ENCODE measurements at places on chromosomes 5 and 9.

- DNase-seq = no peak
Measured at GRCh38 chr5:103340717-103341388, 82.3 kb downstream of the MACIR start.

DNA sequence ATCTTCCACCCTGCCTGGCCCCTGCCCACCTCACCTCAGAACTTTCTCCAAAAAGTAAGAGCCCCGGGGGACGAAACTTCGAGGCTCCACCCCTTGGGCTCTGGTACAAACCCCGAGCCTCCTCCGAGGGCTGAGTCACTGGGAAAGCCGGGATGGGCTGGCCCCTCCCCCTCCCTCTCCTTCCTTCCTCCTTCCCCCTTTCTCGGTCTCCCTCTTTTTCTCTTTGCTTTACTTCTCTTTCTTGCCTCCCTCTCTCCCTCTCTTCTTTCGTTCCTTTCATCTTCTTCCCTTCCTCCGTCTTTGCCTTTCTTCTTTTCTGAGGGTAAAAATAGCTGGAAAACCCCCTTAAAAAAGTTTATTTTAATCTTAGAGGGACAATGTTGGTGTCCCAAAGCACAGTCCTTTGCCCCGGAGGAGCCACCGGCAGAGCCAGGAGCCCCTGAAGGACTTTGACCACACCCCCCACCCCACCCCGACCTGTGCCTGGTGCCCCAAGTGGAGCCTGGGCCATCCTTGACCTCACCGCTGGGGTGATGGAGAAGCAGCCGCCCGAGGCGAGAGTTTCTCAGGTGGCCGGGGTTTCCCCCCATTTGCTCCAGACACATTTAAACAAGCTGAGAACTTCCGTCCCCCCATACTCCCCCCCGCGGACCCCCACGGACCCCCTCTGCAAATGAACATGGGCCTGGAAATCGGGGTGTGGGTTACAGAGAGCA lies 5.7 kb upstream of the NOTCH1 start:
- no peak for DNase-seq

DNA sequence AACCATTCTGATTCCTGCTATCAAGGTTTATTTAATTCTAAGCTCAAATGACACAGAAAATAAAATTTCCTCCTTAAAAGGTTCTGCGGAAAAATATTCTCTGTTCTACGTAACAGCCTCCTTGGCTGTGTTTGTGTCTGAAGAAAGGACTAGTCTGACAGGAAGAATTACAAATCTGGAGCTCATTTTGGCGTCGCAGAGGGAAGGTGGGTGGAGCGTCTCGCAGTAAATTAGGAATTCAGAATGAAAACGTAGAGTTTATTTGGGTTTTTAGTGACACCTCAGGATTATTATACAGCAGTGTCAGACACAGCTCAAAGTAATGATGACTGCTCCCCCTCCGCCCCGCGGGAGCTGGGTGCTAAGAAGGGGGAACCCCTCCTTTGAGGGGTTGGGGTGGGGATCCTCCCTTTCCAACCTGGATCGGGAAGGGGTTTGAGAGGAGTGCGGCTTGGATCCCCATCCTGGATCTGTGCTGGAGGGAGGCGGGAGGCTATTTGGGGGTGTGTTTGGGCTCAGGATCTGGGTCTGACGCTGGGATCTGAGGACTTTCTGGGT lies 933 bp upstream of the TGFBR1 start:
- DNase-seq = no peak

GRCh38 chr5:163424836-163425235 lies 12.6 kb upstream of the CCNG1 start:
- DNase-seq = no peak

- DNase-seq = no peak
Measured at GRCh38 chr9:95025213-95026147, 292.0 kb downstream of the FANCC start.

GRCh38 chr5:117812861-117813260 lies 1175.5 kb downstream of the DTWD2 start:
- no peak for DNase-seq

- DNase-seq = no peak
Measured at GRCh38 chr9:76732341-76732958, 31.8 kb upstream of the PCA3 start.

GRCh38 chr9:18184401-18184800 lies 289.6 kb upstream of the ADAMTSL1 start:
- no peak for DNase-seq

DNA sequence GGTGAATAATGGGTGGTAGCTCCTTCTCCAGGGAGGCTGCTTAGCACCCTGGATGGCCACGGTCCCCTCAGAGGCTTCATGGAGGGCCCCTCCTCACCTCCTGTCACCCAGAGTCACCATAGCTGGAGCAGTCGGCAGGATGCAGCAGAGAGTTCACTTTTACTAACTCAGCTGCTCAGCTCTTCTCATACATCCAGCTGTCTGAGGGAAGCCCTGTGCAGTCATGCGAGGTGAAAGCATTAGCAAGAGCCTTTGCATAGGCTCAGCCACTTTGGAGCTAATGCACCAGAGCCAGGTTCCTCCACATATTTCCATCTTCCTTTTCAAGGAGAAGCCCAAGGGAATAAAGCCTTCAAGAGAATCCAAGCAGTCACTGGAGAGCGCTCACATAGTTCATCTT lies 499.2 kb downstream of the BNC2 start:
- DNase-seq = no peak

- DNase-seq = no peak
Measured at GRCh38 chr5:171542525-171543140, 123.2 kb downstream of the FGF18 start.

GRCh38 chr5:135425641-135426040 lies 21.5 kb downstream of the DCANP1 start:
- no peak for DNase-seq

- DNase-seq = no peak
Measured at GRCh38 chr5:39606591-39606990, 181.8 kb upstream of the DAB2 start.

DNA sequence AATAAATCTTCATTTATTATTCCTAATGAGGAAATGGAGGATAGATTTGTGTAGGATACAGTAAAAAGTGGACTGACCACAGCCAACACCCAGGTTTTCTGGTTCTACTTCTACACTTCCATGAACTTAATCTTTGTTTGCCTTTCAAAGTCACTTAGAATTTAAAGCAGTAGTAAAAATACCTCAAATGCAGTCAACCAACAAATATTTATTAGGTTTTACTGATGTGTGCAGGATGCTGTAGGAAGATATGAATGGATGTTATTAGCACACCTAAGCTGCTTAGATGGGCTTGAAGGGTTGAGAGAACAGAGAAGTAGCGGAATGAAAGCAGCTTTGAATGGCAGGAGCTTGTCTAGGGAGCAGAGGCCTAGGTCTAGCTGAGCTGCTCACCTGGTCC lies 201.1 kb downstream of the PALM2AKAP2 start:
- DNase-seq = no peak

DNA sequence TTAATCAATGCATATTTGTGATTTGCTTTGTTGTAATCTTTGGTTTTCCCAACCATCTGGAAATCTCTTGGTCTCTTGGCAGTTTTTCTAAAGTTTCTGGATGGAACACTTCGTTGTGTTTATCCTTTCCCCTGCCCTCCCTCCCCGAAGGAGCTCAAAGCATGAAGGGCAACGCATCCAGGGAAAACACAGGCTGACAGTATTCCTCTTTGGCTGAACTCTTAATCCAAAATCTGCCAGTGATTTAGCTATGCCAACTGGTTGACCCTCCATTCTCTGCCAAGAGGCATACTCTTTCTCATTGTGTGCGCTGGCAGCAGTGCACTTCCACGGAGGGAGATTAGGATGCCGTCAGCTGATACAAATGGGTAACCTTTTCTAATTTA lies 20.5 kb downstream of the ZBTB34 start:
- DNase-seq = no peak

- DNase-seq = no peak
Measured at GRCh38 chr5:72280581-72281069, 39.4 kb downstream of the MRPS27 start.

DNA sequence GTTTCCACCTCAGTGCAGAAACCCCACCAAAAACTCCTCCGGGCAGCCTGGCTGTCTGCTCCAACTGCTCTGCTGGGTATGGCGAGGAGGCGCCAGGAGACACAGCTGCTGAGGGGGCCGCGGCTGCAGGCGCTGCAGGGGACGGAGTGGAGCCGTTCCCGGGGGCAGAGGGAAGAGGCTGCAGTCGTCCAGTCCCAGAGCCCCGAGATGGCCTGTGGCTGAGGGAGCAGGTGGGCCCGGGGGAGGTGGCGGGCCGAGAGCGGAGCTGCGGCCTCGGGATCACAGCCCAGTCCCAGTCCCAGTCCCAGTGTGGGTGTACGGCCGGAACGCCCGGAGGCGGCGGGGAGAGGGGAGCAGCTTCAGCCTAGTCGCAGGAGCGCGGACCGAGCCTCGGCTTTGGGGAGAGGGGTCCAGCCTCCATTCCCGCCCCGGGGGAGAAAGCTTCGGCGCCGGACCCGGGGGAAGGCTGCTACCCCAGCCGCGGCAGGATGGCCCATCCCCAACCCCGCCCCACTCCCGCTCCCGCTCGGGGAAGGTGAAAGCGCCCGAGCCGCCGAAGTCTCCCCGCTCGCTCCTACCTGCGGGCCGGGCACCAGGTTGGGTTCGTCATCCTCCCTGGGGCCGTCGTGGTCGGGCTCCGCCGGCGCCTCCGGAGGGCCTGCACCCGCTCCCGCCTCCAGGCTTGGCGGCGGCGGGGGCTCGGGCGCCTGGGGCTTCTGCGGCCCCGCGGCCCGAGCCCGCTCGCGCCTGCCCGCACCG lies 513 bp downstream of the FAM193B start:
- peak; percentile 17 for DNase-seq

- DNase-seq = no peak
Measured at GRCh38 chr5:148833122-148833521, 6.7 kb downstream of the ADRB2 start.

GRCh38 chr5:56896763-56897162 lies 12.6 kb upstream of the SETD9 start:
- no peak for DNase-seq

DNA sequence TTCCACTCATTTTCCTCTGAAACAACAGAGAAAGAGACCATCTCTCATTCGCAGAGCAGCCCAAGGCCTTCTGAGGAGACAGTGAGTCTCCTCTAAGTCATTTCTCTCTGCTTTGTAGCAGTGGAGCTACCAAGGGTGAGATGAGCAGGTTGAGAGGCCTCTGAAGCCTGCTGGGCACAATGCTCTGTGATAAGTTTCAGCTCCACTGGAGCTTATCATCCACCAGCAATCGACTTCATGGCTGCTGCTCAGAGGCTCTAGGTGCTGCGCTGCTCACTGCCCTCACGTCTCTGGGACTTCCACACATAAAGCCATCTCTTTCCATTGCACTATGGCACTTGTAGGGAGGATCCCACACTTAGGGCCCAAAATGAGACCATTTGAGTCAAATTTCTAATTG lies 96.3 kb downstream of the CMYA5 start:
- no peak for DNase-seq

Data from stimulated activated CD4-positive, alpha-beta T cell treated with anti-CD3 and anti-CD28 coated beads, Interleukin-15, amount 100 ng/mL, for 48 hours (primary cell).